ENCODE measurements at places on chromosomes 6 and 20.

DNA sequence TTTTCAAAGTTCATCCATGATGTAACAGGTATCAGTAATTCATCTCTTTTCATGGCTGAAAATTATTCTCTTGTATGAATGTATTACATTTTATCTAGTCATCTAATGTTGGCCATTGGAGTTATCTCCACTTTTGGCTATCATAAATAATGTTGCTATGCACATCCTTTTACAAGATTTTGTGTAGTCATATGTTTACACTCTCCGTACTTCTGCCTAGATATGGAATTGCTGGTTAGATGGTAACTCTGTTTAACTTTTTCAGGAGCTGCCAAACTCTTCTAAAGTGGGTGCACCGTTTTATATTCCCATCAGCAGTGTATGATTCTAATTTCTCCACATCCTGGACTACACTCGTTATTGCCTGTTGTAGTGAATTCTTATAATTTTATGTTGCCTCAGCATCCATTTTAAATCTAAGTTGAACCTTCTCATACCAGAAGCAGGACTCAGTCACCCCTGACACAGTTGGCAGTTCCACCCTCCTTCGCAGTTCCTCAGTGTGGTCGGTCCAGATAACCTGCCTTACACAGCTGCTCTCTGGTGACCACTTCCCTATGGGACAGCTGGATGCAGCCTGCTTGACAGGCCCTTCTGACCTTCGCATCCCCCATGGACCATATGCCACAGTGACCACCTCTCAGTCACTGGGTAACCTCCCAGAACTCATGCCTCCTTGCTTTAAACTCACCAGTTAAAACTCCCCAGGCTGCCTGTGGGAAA is 33.9 kb downstream of the KIZ start:
- peaks cover 4% of the 10 kb centered on the region for H3K36me3 ChIP-seq
- H3K4me1 ChIP-seq = no peaks in the 10 kb centered on the region
- no peaks in the 10 kb centered on the region for H3K27me3 ChIP-seq
- no peak overlapping the region for H3K27ac ChIP-seq
- no peak for DNase-seq

- DNase-seq = no peak
- H3K4me3 ChIP-seq = no peak overlapping the region
- H3K36me3 ChIP-seq = no peaks in the 10 kb centered on the region
Observed at GRCh38 chr6:39400026-39400425, 77.5 kb upstream of the KCNK16 start.

- H3K27me3 ChIP-seq = peaks cover 9% of the 10 kb centered on the region
- no peaks in the 10 kb centered on the region for H3K36me3 ChIP-seq
- no peak overlapping the region for H3K4me3 ChIP-seq
- peaks cover 2% of the 10 kb centered on the region for H3K4me1 ChIP-seq
- no peak overlapping the region for H3K27ac ChIP-seq
Observed at GRCh38 chr6:166830185-166830890, 126.0 kb downstream of the RNASET2 start.

GRCh38 chr6:163487606-163488005 is 73.1 kb downstream of the QKI start:
- no peak overlapping the region for H3K4me3 ChIP-seq
- H3K27ac ChIP-seq = no peak overlapping the region
- H3K27me3 ChIP-seq = no peaks in the 10 kb centered on the region
- peaks cover 14% of the 10 kb centered on the region for H3K36me3 ChIP-seq
- H3K4me1 ChIP-seq = peaks cover 17% of the 10 kb centered on the region
- DNase-seq = no peak

- H3K36me3 ChIP-seq = no peaks in the 10 kb centered on the region
- H3K27ac ChIP-seq = no peak overlapping the region
- no peak overlapping the region for H3K4me3 ChIP-seq
- DNase-seq = no peak
- peaks cover 2% of the 10 kb centered on the region for H3K27me3 ChIP-seq
Observed at GRCh38 chr6:126266664-126267063, 73.3 kb upstream of the CENPW start.

DNA sequence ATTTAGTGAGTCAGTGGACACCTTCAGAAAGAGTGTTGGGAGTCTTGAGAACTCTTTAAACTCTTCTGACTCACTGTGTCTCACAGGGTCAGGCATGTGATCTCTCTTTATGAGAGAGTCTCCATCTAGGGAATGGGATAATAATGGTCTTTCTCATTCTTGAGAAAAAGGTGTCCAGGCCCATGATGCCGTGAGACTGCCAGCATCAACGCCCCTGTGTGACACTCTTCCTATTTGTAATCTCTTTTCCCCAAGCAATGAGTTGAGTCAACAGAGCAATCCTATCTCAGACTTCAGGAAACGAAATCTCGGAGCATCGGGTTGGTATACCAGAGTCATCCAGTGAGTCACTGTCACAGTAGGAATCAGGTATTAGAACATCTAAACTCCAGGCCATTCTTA is 82.3 kb upstream of the BMP2 start:
- no peak overlapping the region for H3K4me3 ChIP-seq
- no peak for DNase-seq
- peaks cover 6% of the 10 kb centered on the region for H3K4me1 ChIP-seq
- H3K27ac ChIP-seq = no peak overlapping the region
- H3K36me3 ChIP-seq = no peaks in the 10 kb centered on the region
- no peaks in the 10 kb centered on the region for H3K27me3 ChIP-seq

DNA sequence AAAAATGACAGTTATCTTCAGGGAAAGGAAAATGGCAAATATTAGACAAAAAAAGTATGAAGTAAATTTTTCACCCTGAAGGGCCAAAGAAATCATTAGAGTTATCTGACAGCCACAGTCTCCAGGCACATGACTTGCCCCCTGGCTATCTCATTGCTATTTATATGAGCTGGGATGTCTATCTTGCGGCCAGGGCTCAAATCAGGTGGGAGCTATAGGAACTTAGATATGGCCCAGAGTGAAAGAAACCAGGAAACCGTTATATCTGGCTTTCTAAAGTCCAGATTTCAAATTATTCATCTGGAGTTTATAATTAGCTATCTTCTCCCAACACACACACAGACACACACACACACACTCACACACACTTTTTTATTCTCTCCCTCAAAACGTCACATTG is 135.3 kb upstream of the EEF1E1 start:
- no peak for DNase-seq
- peak overlapping the region; percentile 88 for H3K27ac ChIP-seq
- H3K4me1 ChIP-seq = peaks cover 80% of the 10 kb centered on the region
- no peaks in the 10 kb centered on the region for H3K27me3 ChIP-seq
- H3K4me3 ChIP-seq = no peak overlapping the region
- H3K36me3 ChIP-seq = no peaks in the 10 kb centered on the region

DNA sequence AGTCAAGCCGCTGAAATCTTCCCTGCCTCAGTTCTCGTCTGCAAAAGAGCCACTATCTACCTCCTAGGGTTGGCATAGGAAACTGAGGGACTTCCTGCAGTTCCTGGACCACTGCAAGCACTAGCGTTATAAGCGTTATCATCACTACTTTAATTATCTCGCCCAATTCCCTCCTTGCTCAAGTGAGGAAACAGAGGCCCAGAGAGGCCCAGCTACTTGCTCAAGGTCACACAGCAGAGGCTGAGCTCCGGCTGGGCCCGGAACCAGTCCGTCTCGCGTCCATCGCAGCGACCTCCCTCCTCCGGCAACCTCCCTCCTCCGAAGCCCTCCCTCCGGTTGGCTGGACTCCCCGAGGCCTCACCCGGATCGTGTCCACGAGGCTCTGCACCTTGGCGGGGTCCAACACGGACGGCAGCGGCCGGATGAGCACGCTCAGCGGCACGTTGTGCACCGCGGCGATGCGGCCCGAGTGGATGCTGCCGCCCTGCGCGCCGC is 338 bp downstream of the SRXN1 start:
- no peak for DNase-seq
- H3K4me1 ChIP-seq = peaks cover 18% of the 10 kb centered on the region
- peaks cover 23% of the 10 kb centered on the region for H3K36me3 ChIP-seq
- H3K27ac ChIP-seq = no peak overlapping the region
- H3K27me3 ChIP-seq = no peaks in the 10 kb centered on the region

- H3K36me3 ChIP-seq = no peaks in the 10 kb centered on the region
- H3K27ac ChIP-seq = no peak overlapping the region
- no peaks in the 10 kb centered on the region for H3K27me3 ChIP-seq
- DNase-seq = no peak
Observed at GRCh38 chr6:135642912-135643311, 145.4 kb upstream of the AHI1 start.

DNA sequence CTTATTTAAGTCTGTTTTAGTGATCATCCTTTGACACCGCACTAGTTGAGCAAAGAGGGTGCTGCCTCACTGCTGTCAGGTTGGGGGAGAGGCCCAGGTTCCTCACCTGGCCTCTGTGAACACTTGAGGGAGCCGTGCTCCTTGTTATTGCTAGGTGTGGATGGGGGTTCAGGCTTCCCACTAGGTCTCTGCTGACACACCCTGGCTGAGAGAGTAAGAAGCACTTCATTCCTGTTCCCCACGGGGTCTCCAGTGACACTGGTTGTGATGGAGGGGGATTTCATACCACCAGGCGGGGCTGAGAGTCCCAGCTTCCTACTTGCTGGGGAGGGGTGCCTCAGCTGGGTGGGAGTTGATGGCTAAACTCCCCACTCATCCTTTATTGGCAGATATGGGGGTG is 11.1 kb upstream of the NOTCH4 start:
- H3K27ac ChIP-seq = no peak overlapping the region
- H3K4me3 ChIP-seq = no peak overlapping the region
- no peaks in the 10 kb centered on the region for H3K4me1 ChIP-seq
- DNase-seq = no peak
- no peaks in the 10 kb centered on the region for H3K36me3 ChIP-seq

DNA sequence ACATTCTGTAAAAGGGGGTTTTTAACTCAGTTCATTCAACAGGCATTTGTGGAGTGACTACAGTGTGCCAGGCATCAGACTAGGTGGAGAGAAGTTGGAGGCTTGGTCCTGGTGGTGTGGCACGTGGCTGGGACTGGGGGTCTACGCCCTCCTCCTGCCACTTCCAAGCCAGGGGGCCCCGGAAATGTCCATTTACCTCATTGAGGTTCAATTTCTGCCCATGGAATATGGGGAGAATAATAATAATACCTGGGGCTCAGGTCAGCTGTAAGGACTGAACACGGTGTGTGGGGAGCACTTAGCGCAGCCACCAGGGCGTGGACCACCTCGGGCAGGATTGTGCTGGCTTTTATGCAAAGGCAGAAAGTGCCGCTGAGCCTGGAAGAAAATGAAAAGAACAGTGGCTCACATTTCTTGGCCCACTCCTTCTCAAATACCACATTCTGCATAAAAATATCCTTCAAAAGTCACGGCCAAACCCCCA is 229.4 kb downstream of the ANKRD60 start:
- H3K4me1 ChIP-seq = peaks cover 8% of the 10 kb centered on the region
- no peak for DNase-seq
- no peaks in the 10 kb centered on the region for H3K36me3 ChIP-seq
- peak overlapping the region; percentile 13 for H3K4me3 ChIP-seq

GRCh38 chr6:14121936-14122344 is 4.4 kb downstream of the CD83 start:
- no peak for DNase-seq
- H3K27me3 ChIP-seq = no peaks in the 10 kb centered on the region
- no peaks in the 10 kb centered on the region for H3K36me3 ChIP-seq
- H3K27ac ChIP-seq = no peak overlapping the region
- peaks cover 12% of the 10 kb centered on the region for H3K4me1 ChIP-seq
- no peak overlapping the region for H3K4me3 ChIP-seq

DNA sequence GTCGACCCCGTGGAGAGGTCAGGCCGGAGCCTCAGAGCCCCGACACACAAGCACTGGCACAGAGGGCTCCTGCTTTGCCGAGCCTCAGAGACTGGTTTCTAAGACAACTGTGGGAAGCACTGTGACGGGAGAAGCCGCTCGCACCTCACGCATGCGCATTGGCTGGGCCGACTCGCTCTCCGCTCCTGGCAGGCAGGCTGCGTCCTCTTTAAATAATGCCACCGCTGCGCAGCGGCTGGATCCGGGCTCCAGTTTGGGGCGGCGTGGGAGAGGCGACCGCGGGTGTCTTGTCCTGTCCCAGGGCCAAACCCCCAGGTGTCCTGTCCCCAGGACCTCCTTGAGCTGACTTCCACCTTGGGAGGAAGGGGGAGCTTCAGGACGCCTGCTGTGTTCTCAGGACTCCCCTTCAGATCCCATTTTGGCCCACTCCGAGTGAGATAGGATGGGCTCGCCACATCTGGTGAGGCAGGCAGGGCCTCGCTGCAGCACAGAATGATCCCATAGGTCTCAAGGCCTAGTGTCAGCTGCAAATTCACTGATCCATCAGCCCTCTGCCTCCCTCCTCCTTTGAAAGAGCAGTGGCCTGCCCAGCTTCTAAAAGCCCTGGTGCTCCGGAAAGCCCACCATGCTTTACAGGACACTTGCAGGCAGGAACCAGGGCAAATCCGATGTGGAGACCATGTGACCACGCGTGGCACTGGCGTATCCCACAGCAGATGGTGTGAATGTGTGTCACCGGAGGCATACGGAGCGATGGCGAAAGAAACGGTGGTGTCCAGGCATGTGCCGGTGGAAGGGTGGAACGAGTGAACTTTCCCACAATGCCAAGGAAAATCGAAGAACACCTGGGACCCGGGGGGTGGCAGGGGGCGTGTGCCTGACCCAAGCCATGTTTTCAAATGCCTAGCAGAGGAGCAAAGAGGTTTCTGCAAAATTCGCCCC is 169.3 kb upstream of the ZNF337 start:
- no peaks in the 10 kb centered on the region for H3K36me3 ChIP-seq
- H3K27me3 ChIP-seq = peaks cover 98% of the 10 kb centered on the region
- no peak overlapping the region for H3K27ac ChIP-seq
- peak; percentile 69 for DNase-seq
- peak overlapping the region; percentile 46 for H3K4me3 ChIP-seq
- peaks cover 23% of the 10 kb centered on the region for H3K4me1 ChIP-seq

GRCh38 chr20:16098890-16099639 is 474.2 kb downstream of the KIF16B start:
- no peaks in the 10 kb centered on the region for H3K36me3 ChIP-seq
- no peaks in the 10 kb centered on the region for H3K27me3 ChIP-seq
- peaks cover 18% of the 10 kb centered on the region for H3K4me1 ChIP-seq
- H3K4me3 ChIP-seq = no peak overlapping the region
- H3K27ac ChIP-seq = no peak overlapping the region

- H3K4me3 ChIP-seq = no peak overlapping the region
- H3K27me3 ChIP-seq = peaks cover 30% of the 10 kb centered on the region
- H3K4me1 ChIP-seq = peaks cover 14% of the 10 kb centered on the region
- H3K27ac ChIP-seq = no peak overlapping the region
- no peaks in the 10 kb centered on the region for H3K36me3 ChIP-seq
Observed at GRCh38 chr20:4683261-4683660, 38.4 kb upstream of the PRND start.

DNA sequence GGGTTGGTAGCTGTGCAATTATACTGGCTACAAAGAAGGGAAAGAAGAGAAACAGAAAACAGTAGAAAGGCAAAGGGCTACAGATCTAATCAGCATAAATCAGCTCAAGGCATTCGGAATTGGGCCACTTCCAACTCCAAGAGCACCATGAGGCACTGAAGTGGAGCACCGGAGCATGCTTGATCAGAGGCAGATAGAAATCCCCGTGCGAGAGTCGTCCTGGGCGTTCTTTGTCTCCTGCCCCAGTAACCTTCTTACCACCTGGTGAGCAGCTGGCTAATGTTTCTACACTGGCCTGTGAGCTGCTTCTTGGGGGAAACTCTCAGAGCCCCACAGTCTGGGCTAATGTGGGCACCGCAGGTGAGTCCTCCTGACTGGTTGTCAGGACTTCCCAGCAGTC is 16.7 kb downstream of the NEDD9 start:
- DNase-seq = no peak
- H3K27ac ChIP-seq = peak overlapping the region; percentile 5
- no peaks in the 10 kb centered on the region for H3K27me3 ChIP-seq
- no peak overlapping the region for H3K4me3 ChIP-seq
- peaks cover 88% of the 10 kb centered on the region for H3K4me1 ChIP-seq
- H3K36me3 ChIP-seq = peaks cover 13% of the 10 kb centered on the region

Data from mesothelial cell of epicardium (in vitro differentiated cells).